Dorsolateral prefrontal cortex (tissue), 122 donors: ENCODE measurements at places on chromosomes 5 and 9. TPM values are rescaled to one million over a fixed set of nuclear protein-coding genes. Genes with fewer than 3 reads are reported as not detected.

Gene NRG2
- 10.6 TPM for total RNA-seq

Gene GRM6
- total RNA-seq = not detected

Gene DDX4
- 1.2 TPM for total RNA-seq

Gene DPM2
- 40.2 TPM for total RNA-seq

Gene CCDC171
- 18.1 TPM for total RNA-seq

Gene HTR4
- 6.6 TPM for total RNA-seq

Gene PHF24
- 80.4 TPM for total RNA-seq

Gene CARTPT
- 13.7 TPM for total RNA-seq

Gene FOXD4L6
- total RNA-seq = not detected

Gene CRB2
- 36.7 TPM for total RNA-seq

Gene PGM5
- 2.9 TPM for total RNA-seq

Gene MYOZ3
- total RNA-seq = 6.5 TPM

Gene TTF1
- 14.8 TPM for total RNA-seq

Gene SCGB3A2
- total RNA-seq = not detected

Gene POLK
- 31.2 TPM for total RNA-seq

Gene LRRC70
- 3.2 TPM for total RNA-seq

Gene INSL6
- total RNA-seq = not detected

Gene SPINK6
- not detected for total RNA-seq

Gene NADK2
- total RNA-seq = 65.5 TPM

Gene FSTL4
- 38.7 TPM for total RNA-seq

Gene GPR21
- 9.7 TPM for total RNA-seq

Gene LHX2
- 53.1 TPM for total RNA-seq

Gene PROB1
- 5.6 TPM for total RNA-seq
